ENCODE measurements at places on chromosomes 12 and 14.
A peak's percentile ranks its signal among the peaks of the same experiment; 100 is the strongest.

GRCh38 chr12:120997448-120997847 lies 18.8 kb downstream of the C12orf43 start:
- no peak for DNase-seq
- peaks cover 3% of the 10 kb centered on the region for H3K4me1 ChIP-seq
- H3K4me3 ChIP-seq: no peak overlapping the region
- no peaks in the 10 kb centered on the region for H3K36me3 ChIP-seq
- peaks cover 31% of the 10 kb centered on the region for H3K27me3 ChIP-seq

- no peaks in the 10 kb centered on the region for H3K4me1 ChIP-seq
- no peak overlapping the region for H3K4me3 ChIP-seq
- no peaks in the 10 kb centered on the region for H3K36me3 ChIP-seq
- H3K27me3 ChIP-seq: peaks cover 11% of the 10 kb centered on the region
- DNase-seq: no peak
These were observed 216.1 kb downstream of the TMEM121 start for GRCh38 chr14:105742531-105742848.

- H3K27ac ChIP-seq: no peak overlapping the region
- peaks cover 66% of the 10 kb centered on the region for H3K27me3 ChIP-seq
- no peak for DNase-seq
- H3K36me3 ChIP-seq: no peaks in the 10 kb centered on the region
These were observed 4.8 kb downstream of the LRP1 start for GRCh38 chr12:57133013-57133569.

DNA sequence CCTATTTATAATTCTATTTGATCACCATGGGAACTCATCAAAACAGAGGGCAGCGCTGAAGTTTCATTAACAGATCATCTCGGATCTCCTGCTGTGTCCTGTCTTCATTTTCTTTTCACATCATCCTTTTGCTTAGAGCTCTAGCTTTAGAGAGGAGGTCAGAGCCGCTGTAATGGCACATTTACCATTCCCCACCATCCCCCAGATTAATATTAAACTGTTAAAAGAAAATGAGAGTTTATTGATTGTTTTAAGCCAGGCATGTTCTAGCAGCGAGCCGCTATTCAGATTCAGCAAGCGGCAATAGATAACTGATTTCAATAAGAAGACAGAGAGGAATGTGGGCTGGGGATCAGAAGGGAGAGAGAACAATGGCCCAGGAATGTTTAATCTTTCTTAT lies 308.8 kb downstream of the EGLN3 start:
- H3K4me3 ChIP-seq: no peak overlapping the region
- H3K27ac ChIP-seq: no peak overlapping the region
- no peaks in the 10 kb centered on the region for H3K36me3 ChIP-seq
- H3K27me3 ChIP-seq: no peaks in the 10 kb centered on the region
- H3K4me1 ChIP-seq: no peaks in the 10 kb centered on the region

- H3K4me1 ChIP-seq: no peaks in the 10 kb centered on the region
- no peaks in the 10 kb centered on the region for H3K36me3 ChIP-seq
- peaks cover 14% of the 10 kb centered on the region for H3K27me3 ChIP-seq
- H3K4me3 ChIP-seq: no peak overlapping the region
- H3K27ac ChIP-seq: no peak overlapping the region
These were observed 59.2 kb downstream of the RASSF8 start for GRCh38 chr12:26017484-26018211.

DNA sequence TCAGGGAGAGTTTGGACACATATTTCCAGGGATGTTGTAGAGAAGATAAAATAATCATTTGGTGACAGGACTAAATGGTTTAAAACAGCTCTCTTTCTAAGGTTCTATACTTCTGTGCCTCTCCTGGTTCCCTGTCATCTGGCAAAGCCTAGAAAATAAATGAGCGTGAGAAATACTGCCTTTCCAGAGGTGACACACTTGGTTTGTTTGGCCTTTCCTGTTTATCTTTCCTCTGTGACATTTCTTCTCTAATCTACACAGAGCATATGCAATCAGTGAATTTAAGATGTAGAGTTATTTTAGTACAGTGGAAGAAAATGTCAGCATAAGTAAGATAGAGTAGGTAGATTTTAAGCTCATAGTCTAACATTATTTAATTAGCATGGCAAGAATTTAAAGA lies 22.0 kb upstream of the SSTR1 start:
- no peaks in the 10 kb centered on the region for H3K27me3 ChIP-seq
- no peak overlapping the region for H3K27ac ChIP-seq
- no peaks in the 10 kb centered on the region for H3K36me3 ChIP-seq
- H3K4me1 ChIP-seq: no peaks in the 10 kb centered on the region

DNA sequence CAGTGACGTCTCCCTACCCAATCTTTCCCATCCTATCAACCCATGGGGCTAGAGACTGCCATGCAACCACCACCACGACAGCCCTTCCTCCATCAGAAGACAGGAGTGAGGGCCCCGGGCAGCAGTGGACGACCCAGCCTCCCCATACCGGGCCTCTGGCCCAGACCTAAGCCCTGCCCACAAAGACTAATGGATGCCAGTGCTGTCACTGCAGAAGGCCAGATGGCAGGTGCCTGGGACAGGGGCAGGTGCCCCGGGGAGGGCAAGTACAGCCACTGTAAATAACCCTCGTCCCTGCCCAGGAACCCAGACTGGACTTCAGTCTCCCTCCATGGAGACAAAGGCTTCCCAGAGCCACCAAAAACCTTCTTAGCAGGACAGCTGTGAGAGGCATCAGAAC lies 20.3 kb upstream of the HSPB8 start:
- H3K4me1 ChIP-seq: no peaks in the 10 kb centered on the region
- no peak for DNase-seq
- no peaks in the 10 kb centered on the region for H3K27me3 ChIP-seq

- no peak for DNase-seq
- H3K27ac ChIP-seq: no peak overlapping the region
- H3K4me1 ChIP-seq: no peaks in the 10 kb centered on the region
- no peak overlapping the region for H3K4me3 ChIP-seq
- peaks cover 11% of the 10 kb centered on the region for H3K27me3 ChIP-seq
These were observed 133.1 kb downstream of the TMEM30B start for GRCh38 chr14:61147831-61148549.

GRCh38 chr12:67909681-67910080 lies 79.6 kb upstream of the IFNG-AS1 start:
- H3K27ac ChIP-seq: no peak overlapping the region
- no peak overlapping the region for H3K4me3 ChIP-seq
- H3K4me1 ChIP-seq: no peaks in the 10 kb centered on the region
- no peak for DNase-seq

DNA sequence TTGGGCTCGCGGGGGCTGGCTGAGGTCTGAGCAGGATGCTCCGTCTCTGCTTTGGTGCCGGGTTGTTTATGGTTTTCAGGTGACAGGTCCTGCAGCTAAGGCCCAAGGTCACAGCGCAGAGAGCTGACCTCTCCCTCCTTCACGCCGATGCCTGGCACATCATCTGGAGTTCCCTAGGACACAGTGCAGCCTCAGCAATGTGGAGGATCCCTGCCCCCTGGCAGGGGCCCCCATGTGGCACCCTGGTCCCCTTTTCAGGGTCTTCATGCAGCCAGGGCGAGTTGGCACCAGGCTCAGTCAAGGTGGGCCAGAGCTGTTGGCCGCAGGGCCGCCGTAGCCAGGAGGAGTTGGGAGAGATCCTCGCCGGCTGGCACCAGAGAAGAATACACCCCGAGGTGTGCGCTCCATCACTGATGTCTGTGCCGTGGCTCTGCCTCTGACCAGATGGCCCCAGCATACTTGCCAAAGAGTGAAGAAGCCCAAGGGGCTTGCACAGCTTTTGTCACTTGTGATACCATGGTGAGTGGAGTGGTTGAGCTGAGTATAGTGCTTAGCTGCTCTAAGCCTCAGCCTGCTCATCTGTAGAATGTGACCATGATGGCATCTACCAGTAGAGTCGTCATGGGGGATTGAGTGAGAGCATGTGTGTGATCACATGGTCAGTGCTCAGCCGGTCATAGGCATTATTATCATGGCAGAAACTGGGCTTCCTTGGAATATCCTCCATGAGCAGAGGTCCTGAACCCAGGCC lies 11.0 kb downstream of the TPCN1 start:
- no peak for DNase-seq
- no peaks in the 10 kb centered on the region for H3K27me3 ChIP-seq
- peaks cover 59% of the 10 kb centered on the region for H3K4me1 ChIP-seq
- H3K27ac ChIP-seq: peak overlapping the region; percentile 81
- H3K36me3 ChIP-seq: peaks cover 25% of the 10 kb centered on the region

GRCh38 chr12:69415471-69416275 lies 54.5 kb upstream of the FRS2 start:
- no peaks in the 10 kb centered on the region for H3K4me1 ChIP-seq
- H3K36me3 ChIP-seq: no peaks in the 10 kb centered on the region
- DNase-seq: peak; percentile 23
- no peak overlapping the region for H3K27ac ChIP-seq

DNA sequence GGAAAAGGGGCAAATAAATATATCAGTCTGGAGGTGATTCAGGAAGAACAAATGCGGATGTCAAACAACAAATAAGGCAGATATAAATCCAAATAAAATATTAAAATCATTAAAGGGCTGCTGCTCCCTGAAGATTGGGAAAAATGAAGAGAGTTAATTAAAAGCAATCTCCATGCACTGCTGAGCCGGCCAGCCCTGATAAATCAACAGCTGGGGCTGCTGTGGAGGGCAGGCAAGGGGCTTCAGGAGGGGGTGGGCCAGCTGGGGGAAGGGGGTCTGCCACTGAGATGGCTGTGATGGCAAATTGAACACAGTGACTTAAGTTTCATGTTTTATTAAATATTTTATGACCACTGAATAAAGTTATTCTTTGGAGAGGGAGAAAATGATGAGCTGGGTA lies 12.4 kb downstream of the DPF3 start:
- peaks cover 17% of the 10 kb centered on the region for H3K36me3 ChIP-seq
- no peak for DNase-seq
- H3K4me1 ChIP-seq: peaks cover 39% of the 10 kb centered on the region
- H3K4me3 ChIP-seq: no peak overlapping the region
- H3K27me3 ChIP-seq: peaks cover 45% of the 10 kb centered on the region

- no peaks in the 10 kb centered on the region for H3K36me3 ChIP-seq
- no peak overlapping the region for H3K4me3 ChIP-seq
- peaks cover 17% of the 10 kb centered on the region for H3K27me3 ChIP-seq
These were observed 307.0 kb downstream of the PCNX1 start for GRCh38 chr14:71214241-71214640.

DNA sequence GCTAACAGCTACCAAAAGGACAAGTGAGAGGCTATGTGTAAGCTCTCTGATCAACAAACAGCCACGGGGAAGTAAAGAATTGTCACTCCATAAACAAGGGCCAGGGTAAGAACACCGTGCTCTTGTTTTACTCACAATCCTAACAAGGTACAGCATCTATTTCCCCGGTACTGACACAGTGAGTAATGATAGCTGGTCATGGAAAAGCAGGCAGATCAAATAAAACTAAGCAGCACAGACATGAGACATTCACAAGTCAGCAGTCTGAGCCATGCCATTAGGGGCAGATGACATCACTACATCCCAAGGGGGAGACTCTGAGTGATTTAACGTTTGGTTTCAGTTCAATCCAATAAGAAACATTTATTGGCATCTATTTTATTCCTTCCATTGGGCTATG lies 54.4 kb downstream of the ARL6IP4 start:
- no peak overlapping the region for H3K27ac ChIP-seq
- no peak overlapping the region for H3K4me3 ChIP-seq
- no peaks in the 10 kb centered on the region for H3K27me3 ChIP-seq
- no peak for DNase-seq
- peaks cover 12% of the 10 kb centered on the region for H3K36me3 ChIP-seq
- H3K4me1 ChIP-seq: peaks cover 22% of the 10 kb centered on the region
